ENCODE measurements at places on chromosomes 4 and X.

- DNase-seq: no peak
Observed at GRCh38 chr4:6785572-6785925, 3.0 kb downstream of the KIAA0232 start.

DNA sequence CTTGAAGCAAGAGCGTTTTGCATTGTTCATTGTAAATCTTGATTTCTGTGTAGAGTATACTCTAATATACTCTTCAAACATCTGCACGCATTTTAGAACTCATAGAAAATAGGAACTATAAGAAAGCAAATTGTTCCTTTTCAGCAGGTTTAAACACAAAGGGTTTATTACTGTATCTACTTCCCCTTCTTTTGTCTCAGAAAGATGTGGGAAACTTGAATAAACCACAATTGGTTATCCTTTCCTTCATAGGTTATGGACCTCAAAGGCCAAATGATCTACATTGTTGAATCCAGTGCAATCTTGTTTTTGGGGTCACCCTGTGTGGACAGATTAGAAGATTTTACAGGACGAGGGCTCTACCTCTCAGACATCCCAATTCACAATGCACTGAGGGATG lies 46.0 kb upstream of the GUCY1B1 start:
- DNase-seq: no peak

- no peak for DNase-seq
Observed at GRCh38 chrX:54482839-54483593, 13.0 kb downstream of the FGD1 start.

GRCh38 chr4:15562623-15563022 lies 92.5 kb downstream of the FBXL5 start:
- no peak for DNase-seq

DNA sequence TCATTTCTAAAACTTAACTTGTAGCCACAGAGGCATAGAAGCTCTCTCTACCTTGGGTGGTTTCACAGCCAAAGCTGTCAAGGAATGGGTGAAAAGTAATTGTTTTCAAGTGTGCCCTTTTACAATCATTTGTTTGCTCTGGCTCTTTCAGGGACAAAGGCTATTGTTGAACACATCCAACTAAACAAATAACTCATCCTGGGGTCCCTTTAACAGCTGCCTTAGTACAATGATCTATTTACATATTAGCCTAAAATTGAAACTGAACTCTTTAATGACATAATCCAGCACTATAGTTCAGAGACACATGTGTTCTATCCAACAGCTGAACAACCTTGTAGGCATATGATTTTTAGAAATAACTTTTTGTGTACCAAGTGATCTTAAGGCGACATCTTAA lies 3.7 kb downstream of the HHIP start:
- DNase-seq: no peak

- DNase-seq: no peak
Observed at GRCh38 chr4:78244705-78245485, 187.8 kb downstream of the FRAS1 start.

- no peak for DNase-seq
Observed at GRCh38 chr4:175440786-175441185, 371.3 kb downstream of the GPM6A start.

GRCh38 chr4:39970671-39971640 lies 6.8 kb downstream of the PDS5A start:
- DNase-seq: no peak

DNA sequence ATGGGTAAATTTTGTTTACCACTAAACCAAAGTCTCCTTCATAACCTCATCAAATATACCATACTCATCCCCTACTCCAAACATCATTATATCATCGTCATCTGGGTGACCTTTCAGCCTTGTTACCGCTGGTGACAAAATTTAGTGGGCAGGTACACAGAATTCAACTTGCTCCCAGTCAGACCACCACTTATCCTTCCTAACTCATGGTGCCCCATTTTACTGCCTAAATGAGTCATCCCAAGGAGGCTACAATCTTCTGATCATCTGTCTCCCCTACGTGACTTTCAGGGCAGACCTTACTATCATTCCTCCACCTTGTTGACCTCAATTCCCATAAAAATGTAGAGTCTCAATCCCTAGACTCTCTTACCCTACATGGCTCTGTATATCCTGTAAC lies 49.6 kb downstream of the DCHS2 start:
- no peak for DNase-seq

- DNase-seq: no peak
Observed at GRCh38 chrX:23788521-23788920, 5.5 kb downstream of the SAT1 start.

GRCh38 chr4:22857411-22857810 lies 164.7 kb downstream of the GBA3 start:
- DNase-seq: no peak

- no peak for DNase-seq
Observed at GRCh38 chr4:74545448-74545847, 100.5 kb downstream of the AREG start.

DNA sequence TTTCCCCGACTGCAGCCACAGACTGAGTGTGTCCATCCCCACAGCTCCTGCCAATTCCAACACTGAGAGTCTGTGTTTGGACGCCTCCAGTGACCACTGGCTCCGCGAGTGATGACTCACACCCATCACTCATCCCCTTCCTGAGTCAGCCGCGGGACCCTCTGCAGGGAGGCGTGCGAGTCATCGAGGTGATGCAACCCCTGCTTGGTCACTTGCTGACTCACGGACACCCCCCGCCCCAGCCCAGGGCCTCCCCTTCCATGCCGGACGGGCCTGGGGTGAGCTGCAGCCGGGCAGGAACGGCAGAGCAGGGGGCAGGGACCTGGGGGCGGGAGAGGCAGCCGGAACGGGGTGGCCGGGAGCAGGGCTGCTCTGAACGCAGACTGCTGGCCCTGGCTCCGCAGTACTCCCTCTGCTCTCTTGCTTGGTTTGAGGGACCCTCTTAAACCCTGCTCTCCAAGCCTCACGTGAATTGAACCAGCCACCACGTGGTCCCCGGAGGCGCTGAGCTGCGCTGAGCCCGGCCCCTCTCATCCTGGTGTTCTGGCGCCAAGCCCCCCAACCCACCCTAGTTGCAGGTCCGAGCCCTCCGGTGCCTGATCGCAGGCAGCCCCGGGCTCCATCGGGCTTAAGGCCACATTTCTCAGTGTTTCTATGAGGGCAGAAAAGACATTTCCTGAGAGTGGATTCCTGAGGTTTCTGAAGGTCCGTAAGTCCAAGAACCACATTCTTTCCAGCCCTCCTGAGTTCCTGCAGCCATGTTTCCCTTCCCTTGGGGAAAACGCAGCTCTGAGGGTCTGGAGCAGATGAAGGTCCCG lies 32.4 kb downstream of the FGFRL1 start:
- no peak for DNase-seq

- DNase-seq: peak; percentile 69
Observed at GRCh38 chr4:80182237-80182866, 15.0 kb upstream of the PRDM8 start.

DNA sequence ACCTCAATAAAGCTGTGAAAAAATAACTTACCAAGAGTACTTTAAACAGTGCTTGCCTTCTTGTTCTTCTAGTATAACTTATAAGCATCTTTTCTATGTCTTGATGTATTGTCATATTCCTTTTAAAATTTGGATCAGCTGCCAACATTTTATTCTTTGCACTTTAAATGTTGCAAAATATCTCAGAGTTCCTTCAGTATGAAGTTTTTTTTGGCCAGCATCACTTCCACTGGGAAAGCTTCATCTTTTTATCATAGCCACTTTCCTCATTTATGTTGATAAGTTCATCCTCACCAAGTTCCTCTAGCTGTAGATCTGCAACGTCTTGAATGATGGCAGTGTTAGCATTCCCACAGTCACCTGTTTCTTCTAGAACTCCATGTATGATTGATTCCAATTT lies 24.2 kb downstream of the CXorf58 start:
- no peak for DNase-seq

GRCh38 chr4:78754872-78755271 lies 21.3 kb upstream of the BMP2K start:
- no peak for DNase-seq

- no peak for DNase-seq
Observed at GRCh38 chr4:157226601-157227000, 6.1 kb downstream of the GRIA2 start.

GRCh38 chr4:84837751-84838150 lies 128.7 kb downstream of the WDFY3 start:
- no peak for DNase-seq

GRCh38 chr4:73259571-73260090 lies 1.0 kb upstream of the ANKRD17 start:
- DNase-seq: no peak

DNA sequence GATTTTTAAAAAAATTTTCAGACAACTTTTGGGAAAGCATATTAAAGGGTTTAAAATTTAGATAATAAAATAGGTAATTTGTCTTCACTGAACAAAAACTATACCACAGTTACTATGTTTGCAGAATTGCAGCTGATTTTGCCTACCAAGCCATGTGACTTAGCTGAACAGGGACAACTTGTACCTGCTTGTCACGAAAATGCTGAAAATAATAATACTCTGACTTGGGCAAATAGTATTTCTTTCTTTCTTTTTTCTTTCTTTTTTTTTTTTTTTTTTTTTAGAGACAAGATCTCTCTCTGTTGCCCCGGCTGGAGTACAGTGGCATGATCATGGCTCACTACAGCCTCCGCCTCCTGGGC lies 225.2 kb upstream of the PPP1R2C start:
- no peak for DNase-seq

DNA sequence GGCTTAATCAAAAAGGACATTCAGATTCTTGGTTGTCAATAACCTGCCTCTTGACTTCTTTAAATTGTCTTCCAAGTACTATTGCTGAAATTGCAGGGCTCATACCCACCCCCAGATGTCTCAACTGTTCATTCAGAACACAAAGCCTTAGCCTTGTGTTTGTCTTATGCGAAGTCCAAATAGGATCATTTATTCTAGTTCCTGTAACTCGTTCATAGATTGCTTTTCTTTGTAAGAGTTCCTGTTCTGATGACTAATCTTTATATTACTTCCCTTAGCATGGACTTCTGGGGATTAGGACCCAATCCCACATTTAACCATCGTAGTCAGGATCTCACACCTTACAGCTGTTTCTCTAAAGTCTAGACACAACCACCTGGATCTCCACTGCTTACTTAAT lies 226.0 kb downstream of the VEGFC start:
- no peak for DNase-seq

- DNase-seq: no peak
Observed at GRCh38 chrX:148459343-148459742, 41.1 kb upstream of the AFF2 start.

GRCh38 chrX:134444681-134445080 lies 15.3 kb upstream of the HPRT1 start:
- no peak for DNase-seq

DNA sequence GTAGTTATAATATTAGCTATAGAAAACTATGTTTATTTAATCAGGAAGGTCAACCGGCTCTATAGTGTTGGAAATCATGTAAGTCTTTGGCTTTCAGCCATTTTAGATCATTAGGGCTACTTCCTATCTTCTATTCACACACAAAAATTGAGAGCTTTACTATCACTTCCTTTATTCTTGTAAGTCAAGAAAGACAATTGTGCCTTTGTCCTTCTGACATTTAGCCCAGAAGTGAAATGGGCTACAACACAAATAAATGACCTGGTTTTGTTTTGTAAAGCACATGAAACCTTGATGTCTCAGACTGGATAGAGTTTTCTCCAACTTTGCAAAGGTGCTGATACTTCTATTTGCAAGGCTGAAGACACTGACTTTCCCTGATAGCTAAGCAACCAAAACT lies 122.4 kb upstream of the ACSL4 start:
- no peak for DNase-seq

DNA sequence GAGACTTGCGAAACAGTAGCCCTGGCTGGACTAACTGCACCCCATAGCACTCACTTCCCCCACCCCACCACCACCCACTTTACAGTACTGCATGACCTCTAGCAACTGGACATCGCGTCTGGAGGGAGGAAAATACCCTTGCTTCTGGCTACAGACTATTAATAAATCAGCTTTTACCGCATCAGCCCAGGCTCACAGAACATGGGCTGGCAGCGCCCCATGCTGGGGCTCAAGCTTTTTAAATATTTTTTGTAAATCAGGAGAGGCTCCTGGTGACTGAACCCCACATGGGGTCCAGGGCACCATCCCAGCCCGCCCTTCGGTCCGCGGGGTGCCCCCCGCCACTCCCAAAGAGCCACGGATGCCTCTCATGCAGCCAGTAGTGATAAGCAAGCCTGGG lies 2.7 kb downstream of the HS6ST2 start:
- no peak for DNase-seq

- no peak for DNase-seq
Observed at GRCh38 chr4:108311313-108311712, 142.6 kb upstream of the LEF1 start.

DNA sequence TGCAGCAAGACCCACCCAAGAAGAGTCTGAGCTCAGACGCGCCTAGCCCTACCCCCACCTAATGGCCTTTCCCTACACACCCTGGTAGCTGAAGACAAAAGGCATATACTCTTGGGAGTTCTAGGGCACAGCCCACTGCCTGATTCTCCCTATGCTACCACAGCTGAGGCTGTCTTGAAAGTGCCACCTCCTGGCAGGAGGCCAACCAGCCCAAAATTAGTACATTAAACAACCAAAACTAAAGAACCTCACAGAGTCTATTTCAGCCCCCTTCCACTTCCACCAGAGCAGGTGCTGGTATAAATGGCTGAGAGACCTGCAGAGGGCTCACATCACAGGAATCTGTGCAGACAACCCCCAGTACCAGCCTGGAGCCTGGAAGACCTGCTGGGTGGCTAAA lies 119.1 kb downstream of the HMGN5 start:
- no peak for DNase-seq

DNA sequence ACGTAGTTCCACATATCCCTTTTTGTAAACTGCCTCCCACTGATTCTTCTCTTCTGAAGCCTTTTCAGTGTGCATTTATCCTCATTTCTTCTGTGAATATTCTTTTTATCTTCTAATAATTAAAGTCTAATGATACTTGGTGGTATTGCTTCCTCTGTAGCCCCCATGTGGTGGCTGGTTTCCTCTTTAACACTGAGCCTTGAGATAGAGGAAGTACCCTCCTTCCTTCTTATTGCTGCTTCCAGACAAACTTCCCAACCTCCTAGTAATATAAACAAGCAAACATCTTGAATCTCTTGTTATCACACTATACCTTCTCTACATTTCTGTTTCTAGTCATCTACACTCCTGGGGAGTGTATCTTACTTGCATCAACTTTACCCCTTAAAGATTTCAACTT lies 310.5 kb upstream of the GIMD1 start:
- no peak for DNase-seq

GRCh38 chr4:176492646-176493302 lies 173.0 kb downstream of the SPCS3 start:
- no peak for DNase-seq

DNA sequence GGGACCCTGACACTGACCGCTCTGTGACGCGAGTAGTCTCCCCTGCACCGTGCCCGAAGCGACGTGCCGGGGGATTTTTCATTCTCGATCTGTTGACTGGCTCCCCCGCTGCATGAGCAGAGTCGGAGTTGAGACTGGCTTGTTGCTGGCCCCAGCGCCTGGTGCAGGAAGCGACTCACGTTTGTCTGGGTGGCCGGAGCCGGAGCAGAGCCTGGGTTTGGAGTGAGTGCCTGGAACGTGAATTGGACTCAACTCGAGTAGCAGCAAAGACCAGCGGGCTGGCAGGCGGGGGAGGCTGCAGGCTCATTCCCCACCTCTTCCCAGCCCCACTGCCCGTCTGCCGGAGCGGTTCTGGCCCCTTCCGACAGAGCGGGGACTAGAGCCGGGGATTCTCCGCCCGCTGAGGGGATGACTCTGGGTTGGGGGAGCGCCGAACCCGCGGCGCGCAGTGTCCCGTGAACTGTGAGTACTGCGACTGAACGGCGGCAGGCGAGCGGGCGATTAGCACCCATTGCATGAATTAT lies 554 bp downstream of the PCDH7 start:
- DNase-seq: no peak

- DNase-seq: no peak
Observed at GRCh38 chr4:86185659-86186058, 174.2 kb downstream of the MAPK10 start.

- no peak for DNase-seq
Observed at GRCh38 chr4:166039822-166040221, 166.8 kb downstream of the TLL1 start.
